ENCODE measurements at places on chromosomes 12 and 14.

DNA sequence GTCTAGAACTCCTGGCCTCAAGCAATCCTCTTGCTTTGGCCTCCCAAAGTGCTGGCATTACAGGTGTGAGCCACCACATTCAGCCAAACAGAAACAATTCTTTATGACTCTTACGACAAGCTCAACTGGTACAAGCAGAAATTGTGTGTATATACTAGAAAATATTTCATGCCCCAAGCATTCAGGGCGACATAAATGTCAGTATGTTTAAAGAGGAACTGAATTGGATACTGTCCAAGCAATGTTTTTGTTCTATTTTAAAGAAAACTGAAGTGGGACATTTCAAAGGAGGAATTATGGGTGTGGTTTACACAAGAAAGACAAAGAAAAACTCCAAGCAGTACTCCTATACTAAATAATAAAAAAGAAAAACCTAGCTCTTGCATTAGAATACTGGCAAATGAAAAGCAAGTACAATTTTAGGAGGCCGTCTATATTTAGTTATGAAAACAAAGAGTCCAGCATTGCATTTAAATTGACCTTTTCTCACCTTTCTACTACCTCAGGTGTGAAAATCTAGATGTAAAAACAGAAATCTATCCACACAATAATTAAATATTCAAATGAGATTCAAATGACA lies 48.9 kb downstream of the PPP1R12A start:
- DNase-seq = no peak

DNA sequence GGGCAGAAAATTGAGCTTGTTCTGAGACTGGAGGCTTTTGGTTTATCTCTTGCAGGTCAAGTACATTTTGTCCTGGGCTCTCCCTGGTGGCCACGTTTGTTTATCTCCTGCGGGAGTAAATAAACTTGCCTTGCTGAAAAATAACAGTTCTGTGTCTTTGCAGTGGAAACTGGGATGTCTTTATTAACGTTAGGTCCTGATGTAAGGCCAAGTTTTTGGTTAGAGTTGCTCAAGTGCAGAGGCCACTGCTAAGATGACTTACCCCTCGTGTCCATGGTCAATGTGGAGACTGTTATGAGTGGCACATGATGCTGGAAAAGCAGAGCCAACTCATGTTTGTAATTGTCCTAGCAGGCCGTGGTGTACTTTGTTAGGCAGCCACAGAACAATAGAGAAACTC lies 3.8 kb downstream of the PTPN11 start:
- DNase-seq = no peak

GRCh38 chr14:102949062-102949800 lies 26.8 kb downstream of the AMN start:
- DNase-seq = no peak

DNA sequence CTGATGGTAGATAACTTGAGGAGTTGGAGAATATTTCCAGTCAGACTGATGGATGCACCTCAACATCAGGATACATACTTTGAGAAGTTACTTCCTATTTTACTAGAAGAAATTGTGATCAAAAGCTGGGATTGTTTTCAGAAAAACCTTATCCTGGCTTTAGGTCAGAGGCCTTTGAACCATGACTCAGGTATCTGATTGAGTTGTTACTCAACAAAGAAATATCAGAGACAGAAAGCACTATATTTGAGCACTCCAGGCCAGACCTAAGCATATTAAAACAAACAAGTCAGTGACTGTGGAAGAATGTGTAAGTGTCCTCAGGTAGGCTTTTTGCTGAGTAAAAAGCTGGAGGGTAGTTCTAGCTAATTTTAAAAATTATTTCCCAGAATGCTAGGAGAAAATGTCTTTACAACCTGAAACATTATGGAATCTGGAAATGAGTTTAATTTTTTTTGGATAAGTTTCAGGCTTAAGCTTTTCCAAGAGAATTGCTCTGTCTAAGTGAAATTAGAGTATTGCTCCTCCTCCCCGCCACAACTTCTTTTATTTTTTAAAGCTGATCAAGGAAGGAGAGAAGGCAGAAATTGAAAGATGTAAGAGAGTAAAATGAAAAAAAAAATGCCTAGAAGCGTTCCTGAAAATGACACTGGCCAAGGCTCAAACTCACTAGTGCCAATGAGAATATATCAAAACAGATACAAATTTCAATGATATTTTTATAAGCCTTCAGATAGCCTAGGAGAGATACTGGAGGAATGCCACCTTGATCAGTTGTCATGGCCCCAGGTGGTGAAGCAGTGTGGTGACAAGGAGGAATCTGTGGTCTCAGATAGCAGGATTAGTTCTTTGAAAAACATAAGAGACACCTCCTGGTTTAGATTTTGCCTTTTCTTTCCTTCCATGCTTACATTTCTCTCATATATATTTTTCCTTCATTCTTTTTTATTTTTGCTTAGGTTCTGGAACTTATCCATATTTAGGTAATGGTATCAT lies 790.3 kb downstream of the TMTC2 start:
- no peak for DNase-seq

DNA sequence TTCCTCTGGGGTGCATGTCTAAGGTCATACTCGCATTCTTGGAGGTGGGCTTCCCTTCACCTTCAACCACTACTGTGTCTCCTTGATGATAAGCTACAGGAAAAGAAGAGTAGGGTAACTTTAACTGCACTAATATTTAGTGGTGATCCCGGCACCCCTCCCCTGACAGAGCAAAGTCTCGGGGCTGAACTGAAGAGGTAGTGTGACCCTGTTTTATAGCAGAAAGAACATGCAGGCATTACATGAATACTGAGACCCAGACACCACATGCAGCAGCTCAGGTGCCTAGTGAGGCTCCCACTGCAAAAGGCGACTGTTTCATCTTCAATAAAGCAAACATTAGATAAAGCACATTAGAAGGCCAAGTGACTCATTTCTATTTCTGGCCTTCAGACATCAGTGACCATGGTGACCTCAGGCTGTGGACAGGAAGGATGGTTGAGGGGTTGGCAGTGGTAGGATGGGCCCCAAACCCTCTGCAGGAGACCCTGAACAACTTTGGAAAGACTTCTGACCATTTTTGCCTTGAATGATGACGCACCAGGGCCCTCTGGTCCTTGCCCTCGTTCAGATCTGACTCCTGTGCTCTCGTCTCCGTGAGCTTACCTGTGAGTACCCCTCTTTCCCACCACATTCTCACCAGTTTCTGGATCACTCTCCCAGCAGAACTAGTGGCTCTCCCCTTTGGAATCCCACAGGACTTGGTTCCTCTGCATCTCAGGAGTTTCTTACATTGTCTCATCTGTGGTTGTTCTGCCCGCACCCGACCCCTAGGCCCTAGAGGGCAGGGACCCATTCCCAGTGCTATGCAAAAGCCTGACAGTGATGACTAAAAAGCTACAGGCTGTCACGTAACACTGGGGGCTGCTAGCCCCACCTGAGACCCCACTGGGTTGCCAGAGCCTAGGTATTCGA lies 23.8 kb upstream of the JPH4 start:
- DNase-seq = no peak

DNA sequence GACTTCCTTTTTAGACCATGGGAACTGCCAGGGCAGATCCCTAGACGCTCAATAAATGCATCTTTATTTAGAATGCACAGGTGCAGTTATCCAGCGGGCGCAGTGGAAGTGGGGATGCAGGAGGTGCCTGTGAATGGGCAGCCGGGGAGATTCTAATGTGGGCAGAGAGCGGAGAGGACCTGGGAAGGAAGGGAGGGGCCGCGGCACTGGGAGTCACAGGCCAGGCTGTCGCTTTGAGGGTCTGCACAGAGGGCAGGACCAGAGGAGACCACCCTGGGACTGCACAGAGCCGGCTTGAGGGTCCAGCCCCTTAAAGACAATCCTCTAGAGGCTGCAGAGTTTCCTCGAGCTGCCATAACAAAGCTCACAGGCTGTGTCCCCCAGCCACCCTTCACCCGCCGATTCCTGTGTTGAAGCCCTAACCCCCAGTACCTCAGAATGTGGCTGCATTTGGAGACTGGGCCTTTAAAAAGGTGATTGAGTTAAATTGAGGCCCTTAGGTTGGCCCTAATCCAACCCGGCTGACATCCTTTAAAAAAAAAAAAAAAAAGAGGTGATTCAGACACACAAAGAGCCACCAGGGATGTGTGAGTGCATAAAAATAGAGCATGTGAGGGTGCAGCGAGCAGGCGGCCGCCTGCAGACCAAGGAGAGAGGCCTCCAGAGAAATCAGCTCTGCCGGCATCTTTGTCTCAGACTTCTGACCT lies 44.4 kb upstream of the PPP2R5C start:
- no peak for DNase-seq

Measured in large intestine (tissue), 12 donors.